CD4-positive, alpha-beta T cell treated with Interleukin-17A for 1 hour (primary cell): ENCODE measurements at places on chromosomes 5 and 9.

DNA sequence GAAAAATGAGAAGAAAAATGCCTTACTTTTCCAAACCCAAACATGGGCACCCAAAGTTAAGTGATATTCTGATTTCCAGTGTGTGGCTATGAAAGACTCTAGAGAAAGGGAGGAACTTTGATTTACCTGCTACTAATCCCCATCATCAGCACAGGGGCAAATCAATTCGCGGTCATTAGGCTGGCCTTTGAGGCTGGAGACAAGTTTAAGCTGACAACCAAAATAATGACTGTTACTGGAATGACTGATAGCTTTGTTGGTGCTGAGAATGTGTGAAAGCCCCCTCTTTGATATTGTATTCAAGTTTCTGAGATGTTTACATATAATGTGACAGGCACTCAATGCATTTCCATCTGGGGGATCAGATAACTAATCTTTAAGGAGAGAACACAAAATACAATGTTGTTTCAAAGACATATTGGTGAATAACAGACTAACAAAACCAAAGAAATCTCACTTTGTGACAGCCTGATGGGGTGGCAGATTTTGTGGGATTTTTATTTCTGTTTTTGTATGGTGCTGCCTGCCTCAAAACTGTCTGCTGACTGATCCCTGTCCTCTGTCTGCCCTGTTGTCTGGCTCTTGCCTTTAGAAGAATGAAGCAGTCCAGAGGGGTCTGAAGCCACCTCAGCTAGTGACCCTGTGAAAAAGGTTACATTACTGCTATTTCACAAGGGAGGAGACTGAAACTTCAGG is 12.6 kb upstream of the INSYN2B start:
- no peak for DNase-seq

DNA sequence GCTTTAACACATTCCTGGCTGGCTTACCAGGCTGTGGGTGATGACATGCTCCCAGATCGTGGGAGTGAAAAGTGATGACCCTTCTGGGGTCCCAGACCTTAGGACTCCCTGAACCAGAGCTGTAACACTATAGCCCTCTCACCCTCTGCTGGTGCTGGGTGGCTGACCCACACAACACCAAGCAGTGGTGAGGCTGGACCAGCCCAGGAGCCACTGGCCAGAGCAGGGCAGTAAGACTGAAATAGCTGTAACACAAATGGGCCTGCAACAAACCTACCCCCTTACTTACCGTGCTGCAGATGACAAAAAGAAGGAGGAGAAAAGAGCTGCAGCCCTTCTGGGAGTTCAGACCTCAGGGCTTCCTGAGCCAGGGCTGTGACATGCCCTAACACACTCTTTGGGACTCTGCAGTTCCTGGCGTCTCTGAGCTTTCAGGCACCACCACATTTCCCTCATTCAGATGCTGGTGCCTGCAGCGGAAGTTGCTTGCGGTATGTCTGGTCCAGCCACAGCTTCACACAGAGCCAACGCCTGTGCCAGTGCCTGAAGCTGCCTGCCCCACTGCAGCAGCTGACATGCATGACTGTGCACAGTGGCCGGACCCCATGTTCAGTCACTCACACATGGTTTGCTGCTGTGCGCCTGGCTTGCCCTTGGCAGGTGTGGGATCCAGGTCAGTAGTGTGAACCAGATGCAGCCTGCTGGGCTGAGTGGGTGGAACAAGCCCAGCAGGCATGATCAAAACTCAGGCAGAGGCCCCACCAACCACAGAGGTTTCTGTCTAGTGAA is 1247.4 kb downstream of the EFNA5 start:
- no peak for DNase-seq

GRCh38 chr9:136197084-136197875 is 7.6 kb downstream of the LHX3 start:
- DNase-seq = no peak

GRCh38 chr9:127449332-127449966 is 1.8 kb downstream of the RPL12 start:
- DNase-seq = no peak

GRCh38 chr5:15687401-15687800 is 187.4 kb downstream of the FBXL7 start:
- DNase-seq = no peak

DNA sequence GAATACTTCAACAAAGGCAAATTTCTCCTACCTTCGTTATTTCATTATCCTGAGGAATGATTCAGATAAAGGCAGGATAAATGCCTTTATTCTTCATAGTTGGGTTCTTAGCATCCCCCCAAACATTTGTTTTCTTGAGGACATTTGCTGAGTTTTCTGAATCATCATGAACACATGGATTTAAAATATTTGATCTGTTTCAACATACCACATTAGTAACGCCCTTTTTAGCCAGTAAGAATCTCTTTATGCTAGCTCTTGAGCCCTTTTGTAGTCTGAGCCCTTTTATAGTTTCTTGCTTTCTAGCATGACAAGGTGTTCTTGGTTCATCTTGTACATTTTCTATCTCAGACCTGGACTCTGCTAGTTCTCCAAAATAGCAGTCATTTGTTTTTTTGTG is 27.9 kb downstream of the SKIC3 start:
- DNase-seq = no peak
